T-helper 17 cell (primary cell): ENCODE measurements at places on chromosomes 7 and 10. TPM values are rescaled to one million over a fixed set of nuclear protein-coding genes. Genes with fewer than 3 reads are reported as not detected.

DNA sequence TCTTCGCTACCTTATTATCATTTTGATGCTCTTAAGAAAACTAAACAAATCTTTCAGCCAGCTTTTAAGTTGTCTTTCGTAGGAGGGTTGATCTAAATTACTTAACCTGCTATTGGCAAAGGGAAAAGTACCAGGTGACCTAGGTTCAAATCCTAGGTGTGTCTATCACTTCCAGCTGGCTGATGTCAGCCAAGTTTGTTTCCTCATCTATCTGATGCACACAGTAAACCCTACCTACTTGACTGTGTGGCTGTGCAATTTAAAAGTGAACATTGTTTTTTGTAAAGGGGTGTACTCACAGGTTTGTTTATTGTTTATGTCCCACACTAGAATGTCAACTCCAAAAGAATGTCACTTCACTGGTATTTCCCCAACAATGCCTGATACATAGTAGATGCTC, 21.9 kb upstream of the CAMK1D start:
- DNase-seq: no peak

- no peak for DNase-seq
These were observed 42.8 kb downstream of the HERPUD2 start for GRCh38 chr7:35652124-35652523.

DNA sequence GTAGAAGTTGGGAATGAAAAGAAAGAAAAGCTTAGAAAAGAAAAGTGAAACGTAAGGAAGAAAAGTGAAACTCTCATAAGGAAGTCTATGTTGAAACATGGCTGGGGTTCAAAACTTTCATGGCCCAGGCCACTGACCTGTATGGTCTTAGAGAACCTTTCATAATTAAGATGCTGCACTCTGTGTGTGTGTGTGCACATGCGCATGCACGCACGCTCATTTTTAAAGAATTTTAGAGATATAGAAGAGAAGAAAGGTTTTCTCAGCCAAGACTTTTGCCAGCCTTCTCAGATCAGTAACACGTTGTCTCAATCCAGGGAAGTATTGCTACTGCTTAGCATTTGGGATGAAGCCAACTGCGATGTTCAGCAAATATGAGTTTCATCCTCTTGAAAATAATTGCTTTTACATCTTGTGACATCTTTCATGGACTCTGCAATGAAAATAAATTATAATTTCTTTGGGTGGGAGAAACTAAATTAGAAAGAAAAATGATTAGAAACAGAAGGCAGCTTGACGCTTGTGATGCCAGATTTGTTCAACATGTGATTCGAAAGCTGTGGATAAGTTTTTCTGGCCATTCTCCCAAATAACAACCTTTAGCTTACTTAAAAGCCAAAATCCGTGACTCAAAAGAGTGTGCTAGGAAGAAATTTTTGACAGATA, 16.2 kb upstream of the SLC26A4 start:
- DNase-seq: no peak

DNA sequence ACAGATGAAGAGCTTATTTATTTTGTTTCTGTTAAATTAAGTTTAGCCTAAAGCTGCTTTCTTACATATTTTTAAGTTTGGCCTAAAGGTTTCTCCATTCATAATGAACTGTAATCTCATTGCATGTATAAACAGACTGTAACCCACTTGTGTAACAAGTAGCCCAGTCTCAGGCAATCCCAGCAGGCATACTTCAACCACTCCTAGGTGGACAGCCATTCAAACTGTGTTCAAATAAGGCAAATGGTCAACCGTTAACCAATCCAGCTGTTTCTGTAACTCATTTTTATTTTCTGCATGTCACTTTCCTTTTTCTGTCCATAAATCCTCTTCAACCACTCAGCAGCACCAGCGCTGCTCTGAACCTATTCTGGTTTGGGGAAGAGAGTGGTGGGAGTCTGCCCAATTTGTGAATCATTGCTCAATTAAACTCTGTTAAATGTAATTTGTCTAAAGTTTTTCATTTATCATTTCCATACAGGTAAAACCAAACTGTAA, 35.9 kb downstream of the PHYHIPL start:
- DNase-seq: no peak

DNA sequence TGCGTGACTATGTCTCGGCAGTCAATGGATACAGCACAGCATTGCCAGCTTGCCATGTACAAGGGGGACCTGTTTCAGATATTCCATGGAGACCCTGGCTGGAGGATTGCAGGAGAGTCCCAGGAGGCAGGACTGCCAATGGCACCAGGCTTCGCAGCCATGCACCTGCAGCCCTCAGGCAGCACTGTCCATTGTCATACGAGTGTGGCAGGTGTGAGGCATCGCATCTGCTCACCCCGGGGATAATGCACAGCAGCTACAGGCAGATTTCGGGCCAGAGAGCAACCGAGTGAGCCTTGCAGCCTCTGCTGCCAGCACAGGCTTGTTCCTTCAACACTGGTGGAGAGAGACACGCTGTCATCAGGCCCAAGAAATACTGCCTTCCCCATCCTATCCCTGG, 415.1 kb downstream of the PAXIP1 start:
- no peak for DNase-seq

DNA sequence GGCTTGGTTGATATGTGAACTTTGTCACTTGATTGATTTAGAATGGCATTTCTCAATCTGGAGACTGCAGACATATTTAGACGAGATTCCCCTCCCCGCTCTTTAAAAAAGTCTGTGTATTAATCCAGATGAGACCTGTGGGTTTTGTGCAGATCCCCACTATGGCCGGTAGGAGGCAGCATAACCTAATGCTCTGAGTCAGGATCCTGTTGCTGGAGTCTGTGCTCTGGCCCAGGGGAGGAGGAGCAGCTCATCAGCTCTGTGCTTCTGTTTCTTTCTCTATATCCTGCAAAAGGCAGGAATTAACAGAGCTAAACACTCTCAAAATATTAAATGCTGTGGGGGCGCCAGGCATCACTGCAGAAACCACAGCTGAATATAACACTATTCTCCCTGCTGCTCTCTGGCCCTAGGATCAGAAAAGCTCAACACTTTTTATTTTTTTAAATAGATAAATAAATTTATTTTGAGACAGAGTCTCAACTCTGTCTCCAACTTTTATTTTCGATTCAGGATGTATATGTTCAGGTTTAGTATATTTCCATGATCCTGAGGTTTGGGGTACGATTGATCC, 23.9 kb upstream of the SEPHS1 start:
- peak; percentile 29 for DNase-seq

GRCh38 chr7:65371468-65371867, 2.2 kb upstream of the ZNF92 start:
- DNase-seq: no peak

DNA sequence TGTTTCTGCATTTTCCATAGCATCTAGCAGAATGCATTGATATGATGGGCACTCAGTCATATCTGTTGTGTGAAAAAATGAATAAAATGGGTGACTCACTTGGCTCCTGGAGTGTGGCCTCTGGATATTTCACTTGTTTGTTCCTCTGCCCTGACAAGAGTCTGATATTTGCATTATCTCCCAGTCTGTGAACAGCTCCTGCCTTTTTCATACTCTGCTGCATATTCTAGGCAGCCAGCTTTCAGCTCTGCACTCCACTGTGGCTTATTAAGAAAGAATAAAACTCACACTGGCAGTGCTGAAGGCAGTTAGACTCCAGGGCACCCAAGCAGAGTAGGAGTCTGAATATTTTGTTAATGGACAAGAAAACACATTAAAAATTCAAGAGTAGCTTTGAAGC, 623.9 kb downstream of the SORCS1 start:
- DNase-seq: no peak

- no peak for DNase-seq
These were observed 52.0 kb downstream of the SIRT1 start for GRCh38 chr10:67936416-67936815.

DNA sequence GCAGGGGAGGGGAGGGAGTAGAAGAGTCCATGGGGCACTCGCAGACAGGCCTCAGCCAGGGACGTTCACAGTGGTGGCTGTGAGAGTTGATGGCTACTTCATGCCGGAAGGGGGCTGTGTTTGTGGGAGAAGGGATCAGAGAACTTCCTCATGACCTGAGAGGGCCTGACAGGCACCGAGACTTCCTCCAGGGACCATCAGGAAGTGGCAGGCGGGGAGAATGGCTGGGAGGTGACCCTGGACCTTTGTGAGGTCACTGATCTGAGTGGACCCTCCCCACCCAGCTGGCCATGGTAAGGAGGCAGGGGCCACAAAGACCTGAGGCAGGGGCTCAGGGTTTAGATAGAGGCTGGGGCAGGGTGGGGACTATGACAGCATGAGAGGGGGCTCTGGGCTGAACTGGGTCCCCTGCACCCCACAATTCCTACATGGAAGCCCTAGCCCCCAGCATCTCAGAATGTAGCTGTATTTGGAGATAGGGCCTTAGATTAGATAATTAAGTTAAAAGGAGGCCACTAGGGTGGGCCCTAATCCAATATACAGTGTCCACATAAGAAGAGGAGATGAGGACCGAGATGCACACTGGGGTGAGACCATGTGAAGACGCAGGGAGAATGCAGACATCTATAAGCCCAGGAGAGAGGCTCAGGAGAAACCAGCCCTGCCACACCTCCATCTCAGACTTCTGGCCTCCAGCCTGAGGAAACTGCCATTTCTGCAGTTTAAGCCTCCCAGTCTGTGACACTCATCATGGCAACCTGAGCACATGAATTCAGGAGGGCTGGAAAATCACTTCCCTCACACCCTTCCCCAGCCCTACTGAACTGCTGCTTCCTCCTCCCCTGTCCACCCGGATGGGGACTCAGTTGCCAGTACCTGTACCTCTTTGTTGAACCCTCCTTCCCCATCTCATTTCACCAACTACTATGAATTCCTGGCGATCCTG, 273.9 kb upstream of the ZNF32 start:
- DNase-seq: no peak

DNA sequence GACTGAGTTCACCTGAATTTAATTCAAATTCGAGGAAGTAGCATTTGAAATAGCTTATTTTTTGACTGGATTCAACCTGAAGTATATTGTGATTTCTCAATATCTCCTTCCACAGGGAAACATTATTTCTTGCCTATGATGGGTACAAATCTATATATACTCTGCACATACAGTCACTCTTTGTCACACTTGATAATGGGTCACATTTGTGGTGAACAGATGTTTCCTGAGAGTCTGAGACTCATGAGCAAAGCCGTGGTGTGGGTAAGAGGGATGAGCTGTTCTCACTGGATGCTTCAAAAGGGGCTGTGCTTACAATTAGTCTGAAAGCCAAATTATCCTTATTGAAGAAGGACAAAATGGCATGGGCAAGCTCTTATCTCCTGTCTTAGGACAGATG, 18.0 kb upstream of the TBXAS1 start:
- DNase-seq: no peak

DNA sequence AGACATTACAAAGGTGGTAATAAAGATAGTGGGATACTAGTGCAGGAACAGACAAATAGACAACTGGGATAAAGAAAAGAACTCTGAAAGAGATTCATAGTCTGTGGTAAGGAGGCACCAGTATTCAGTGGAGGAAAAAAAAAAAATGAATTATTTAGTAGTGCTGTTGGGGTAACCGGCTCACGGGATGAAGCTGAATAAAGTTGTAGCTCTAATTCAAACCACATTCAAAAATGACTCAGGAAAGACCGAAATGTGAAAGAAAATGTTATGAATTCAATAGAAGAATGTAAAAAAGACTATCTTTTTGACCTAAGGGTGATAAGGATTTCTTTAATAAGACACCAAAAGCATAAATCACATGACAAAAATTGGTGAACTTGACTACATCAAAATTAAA, 83.1 kb upstream of the HABP2 start:
- no peak for DNase-seq

GRCh38 chr7:84900215-84900614, 286.6 kb downstream of the SEMA3D start:
- no peak for DNase-seq

DNA sequence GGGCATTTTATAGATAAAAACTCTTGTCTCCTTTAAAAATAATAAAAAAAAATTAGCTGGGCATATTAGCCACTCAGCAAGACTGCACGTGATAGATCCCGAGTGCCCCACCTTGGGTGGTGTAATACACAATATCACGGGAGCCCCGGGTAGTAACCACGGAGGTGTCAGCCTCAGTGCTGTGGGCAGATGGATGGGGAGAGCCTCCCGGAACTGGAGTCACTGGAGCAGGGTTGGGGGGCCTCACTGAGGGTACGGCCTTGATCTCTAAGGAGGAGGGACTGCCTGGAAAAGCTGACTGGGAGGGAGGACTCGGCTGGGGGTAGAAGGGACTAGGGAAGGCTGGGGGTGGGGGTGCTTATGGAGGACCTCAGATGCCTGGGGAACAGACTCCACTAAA, 12.6 kb downstream of the LEP start:
- no peak for DNase-seq

- DNase-seq: no peak
These were observed 149.7 kb downstream of the PRPF18 start for GRCh38 chr10:13736506-13736905.

GRCh38 chr7:125099519-125099918, 169.9 kb upstream of the POT1 start:
- no peak for DNase-seq

DNA sequence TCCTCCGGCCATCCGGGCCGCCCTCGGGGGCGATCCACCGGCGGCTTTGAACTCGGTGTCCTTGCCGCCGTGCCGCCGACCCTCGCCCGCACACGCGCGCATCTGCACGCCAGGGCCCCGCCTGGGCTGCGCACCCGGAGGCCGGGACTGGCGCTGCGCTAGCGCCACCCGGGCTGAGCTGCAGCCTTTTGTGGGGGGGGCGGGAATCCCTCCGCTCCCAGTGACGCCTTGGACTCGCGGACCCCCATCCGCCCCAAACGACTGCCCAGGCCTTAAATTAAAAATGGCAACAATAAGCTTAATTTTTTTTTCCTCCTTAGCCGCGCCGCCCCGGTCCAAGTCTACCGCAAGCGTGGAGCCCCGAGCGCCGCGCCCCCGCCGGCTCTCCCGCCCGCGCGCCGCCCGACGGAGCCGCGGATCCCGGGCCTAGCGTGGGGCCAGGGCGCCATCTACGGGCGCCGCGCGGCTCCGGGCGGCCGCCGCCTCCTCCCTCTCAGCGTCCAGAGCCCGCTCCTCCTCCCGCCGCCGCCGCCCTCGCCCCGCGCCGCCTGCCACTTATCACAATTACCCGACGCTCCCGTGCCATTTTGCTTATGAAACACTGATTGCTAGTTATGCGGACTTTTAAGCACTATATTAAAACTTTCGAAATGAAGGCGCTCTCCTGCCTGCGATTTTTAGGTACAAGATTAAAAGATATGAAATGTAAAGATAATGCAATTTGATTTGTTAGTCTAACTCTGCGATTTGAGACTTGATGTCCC, 7.5 kb upstream of the EBF3 start:
- no peak for DNase-seq

- no peak for DNase-seq
These were observed 94.8 kb upstream of the AFAP1L2 start for GRCh38 chr10:114499116-114499515.

- no peak for DNase-seq
These were observed 10.4 kb upstream of the ZNF485 start for GRCh38 chr10:43595739-43596298.

Gene ZNF680
- total RNA-seq: 8.3 TPM

Gene TMEM196
- total RNA-seq: not detected

Gene CXCL12
- total RNA-seq: not detected

Gene AQP1
- total RNA-seq: 0.83 TPM

Gene SNCG
- not detected for total RNA-seq

Gene FAM25A
- not detected for total RNA-seq

Gene PON1
- not detected for total RNA-seq

Gene RELN
- total RNA-seq: not detected

Gene FRMD4A
- total RNA-seq: 2.7 TPM

Gene CREB3L2
- 32.9 TPM for total RNA-seq
